ENCODE measurements at places on chromosomes 12 and 14.
A peak's percentile ranks its signal among the peaks of the same experiment; 100 is the strongest.

- DNase-seq = no peak
These were observed 20.3 kb downstream of the PDE6H start for GRCh38 chr12:14993117-14993516.

DNA sequence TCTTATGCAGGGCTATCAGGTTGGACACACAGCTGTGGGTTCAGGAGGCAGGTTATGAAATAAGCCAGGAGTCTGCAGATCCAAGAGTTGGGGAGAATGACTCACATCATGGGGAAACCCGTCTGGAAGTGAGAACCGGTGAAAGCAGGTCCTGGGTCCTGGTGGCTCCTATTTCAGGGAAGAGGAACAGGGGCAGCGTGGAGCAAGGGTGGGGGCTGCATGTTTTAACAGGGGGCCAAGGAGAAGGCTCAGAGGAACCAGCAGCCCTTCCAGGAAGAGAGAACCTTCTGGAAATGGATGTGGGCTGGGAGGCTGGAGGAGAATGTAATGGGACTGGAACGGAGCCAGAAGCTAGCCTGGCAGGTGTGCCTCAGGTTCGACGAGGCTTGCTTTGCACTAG lies 7.8 kb upstream of the KRT74 start:
- DNase-seq = no peak

GRCh38 chr14:55585854-55586253 lies 5.8 kb downstream of the KTN1 start:
- no peak for DNase-seq

GRCh38 chr14:79419571-79420327 lies 791.6 kb downstream of the DIO2 start:
- DNase-seq = no peak

DNA sequence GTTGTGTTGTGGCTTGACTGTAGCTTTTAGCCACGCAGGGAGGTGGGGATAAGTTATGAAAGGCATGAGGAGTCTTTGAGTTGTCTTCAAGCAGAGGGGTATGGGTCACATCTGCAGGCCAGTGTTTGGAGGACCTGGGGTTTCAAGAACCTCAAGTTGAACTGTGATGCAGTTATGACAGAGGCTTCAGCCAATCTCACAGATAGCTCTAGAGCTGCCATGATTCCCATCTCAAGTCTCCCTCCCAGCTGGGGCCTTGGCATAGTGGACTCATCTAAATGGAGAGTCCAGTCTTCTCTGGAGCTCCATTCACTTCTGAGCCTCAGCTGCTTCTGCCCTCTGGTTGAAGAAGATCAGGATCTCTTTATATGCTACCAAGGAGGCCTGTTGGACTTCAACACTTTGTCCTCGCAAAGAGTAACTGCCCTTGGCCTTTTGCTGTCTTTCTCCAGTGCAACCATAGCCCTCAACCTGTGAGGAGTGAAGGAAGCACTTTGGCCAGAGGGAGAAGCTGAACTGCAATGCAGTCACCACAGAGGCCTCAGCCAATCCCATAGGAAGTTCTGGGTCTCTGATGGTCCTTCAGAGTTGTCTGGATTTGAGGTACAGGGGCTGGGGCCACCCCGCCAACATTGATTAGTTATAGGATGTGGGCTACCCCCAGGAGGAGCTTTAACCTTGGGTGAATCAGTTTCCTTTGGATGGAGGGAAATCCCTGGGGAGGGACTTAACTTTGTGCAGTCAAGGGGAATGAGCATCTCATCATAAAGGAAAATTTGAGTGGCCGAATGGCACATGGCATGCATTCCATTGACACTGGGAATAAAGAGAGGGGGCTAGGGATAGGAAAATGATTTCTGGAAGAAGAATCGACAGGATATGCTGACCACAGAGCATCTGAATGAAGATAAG lies 230.5 kb downstream of the PCNX1 start:
- DNase-seq = no peak

GRCh38 chr14:50363714-50364111 lies 33.0 kb downstream of the CDKL1 start:
- DNase-seq = peak; percentile 82

- DNase-seq = no peak
These were observed 368.6 kb downstream of the BCL11B start for GRCh38 chr14:98903371-98903770.

DNA sequence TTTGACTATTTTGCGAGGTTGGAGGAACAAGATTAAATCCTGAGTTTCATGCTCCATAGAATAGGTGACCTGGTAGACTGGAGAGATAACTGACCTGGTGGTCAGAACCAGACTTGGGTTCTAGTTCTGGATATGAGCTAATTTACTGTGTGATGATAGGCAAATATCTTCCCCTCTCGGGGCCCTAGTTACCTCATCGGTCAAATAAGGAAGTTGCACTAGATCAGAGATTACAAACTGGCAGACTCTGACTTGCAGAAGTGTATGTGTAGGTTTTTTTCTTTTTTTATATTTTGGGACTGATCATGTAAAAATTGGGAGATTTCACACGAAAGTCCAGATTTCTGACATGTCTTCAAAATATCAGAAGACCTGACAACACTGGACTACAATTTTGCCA lies 37.0 kb downstream of the RPH3A start:
- no peak for DNase-seq

DNA sequence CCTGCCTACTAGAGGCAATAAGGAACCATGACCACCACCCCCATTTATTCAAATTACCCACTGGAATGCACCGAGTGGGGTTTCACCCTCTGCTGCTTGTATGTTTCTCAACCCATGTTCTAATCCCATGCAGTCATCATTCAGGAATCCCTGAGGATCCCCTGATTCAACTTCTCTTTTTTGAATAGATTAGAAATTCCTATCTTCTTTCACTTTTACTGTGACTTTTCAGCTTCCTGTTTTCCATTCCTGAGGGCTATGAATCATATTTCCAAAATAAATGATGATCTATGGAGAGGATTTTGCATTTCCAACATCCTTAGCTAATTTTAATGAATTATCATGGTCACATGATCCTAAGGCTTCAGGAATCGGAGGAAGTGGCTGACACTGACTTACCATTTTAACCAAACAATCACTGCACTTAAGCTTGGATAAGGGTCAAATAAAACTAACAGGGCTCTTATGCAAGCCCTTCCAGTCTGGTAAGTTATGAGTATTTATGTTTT lies 19.4 kb upstream of the P2RX4 start:
- no peak for DNase-seq

Measured in activated CD8-positive, alpha-beta memory T cell treated with anti-CD3 and anti-CD28 coated beads, Interleukin-2, amount 10 ng/mL, durations not matched to agents 7 days and 5 days (primary cell).